Hepatic stellate cell (primary cell): ENCODE measurements at places on chromosomes 16 and 17.

DNA sequence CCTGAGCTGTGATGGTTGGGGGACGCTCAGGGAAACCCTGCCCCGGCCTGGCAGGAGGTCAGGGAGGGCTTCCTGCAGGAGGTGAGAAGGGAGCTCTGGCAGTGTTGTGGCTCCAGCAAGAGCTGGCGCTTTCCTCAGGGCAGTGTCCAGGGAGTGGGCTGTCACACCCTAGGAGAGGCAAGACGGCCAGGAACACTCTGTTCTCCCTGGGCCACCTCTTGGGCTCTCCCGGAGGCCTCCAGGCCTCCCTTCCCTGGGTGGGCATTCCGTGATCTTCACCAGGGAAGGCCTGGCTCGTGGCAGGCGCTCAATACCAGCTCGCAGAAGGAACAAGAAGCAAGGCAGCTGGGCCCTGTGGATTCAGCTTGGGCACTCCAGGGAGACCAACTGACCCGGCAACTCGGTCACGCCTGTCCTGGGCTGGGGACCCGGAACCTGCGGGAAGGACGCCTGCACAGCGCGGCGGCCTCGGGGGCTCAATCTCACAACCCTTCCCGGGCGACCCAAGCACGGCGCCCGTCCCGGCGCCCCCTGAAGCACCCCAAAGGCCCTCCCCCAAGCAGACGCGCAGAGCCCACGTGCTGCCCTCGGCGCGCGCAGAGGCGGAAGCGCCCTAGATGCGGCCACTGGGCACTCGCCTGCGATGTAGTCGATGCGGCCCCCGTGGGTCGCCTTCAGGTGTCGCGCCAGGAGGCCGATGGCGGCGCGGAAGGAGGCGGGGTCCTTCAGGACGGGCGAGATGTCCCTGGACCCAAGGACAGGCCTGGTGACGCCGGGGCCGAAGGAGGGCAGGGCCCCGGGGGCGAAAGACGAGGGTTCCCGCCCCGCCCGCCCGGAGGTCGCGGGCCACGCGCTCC lies 588 bp downstream of the APRT start:
- DNase-seq, result peak; percentile 87

- DNase-seq, result no peak
Observed at GRCh38 chr17:2943981-2944380, 119.4 kb downstream of the OR1D5 start.

DNA sequence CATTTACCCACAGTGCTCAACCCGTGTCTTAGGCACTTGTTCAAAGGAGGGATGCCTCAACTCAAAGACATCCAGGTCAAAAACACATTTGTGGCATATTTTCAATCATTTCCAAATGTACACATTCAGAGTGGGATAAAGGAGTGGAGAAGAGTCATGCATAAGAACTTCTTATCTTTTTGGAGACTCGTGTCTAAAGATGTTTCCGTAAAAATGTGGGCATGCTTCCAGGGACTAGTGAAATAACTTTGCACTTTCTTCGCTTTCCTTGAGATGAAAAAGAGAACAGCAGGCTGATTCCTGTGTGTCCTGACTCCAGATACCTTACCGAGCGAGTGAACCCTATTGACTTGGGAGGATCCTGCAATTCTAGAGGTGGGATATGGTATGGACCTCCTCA lies 256.6 kb upstream of the KCNJ16 start:
- no peak for DNase-seq

DNA sequence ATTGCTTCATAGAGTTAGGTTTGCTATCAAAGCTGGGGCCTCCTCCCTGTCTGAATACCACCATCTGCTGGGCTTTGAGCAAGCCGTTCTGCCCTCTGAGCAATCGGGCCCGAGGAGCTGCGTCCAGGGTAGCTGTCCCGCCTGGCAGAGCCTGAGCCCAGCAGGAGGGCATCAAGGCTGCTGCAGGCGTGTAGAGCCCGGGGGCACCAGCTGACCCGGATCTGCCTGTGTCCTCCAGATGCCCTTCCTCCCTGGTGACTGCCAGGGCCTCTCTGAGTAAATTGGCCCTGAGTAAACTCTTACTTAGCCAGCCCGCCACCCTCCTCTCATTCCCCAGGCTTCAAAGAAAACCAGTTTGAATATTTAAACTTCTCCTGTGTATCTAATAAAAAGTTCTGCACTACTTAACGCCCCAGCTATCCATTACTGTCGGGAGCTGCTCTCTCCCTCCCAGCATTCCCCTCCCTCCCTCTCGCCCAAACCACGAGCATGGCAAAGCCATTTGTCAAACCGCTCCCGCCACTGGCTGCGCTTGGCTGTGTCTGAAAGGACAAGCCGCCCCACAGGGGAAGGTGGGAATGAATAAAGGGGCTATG lies 16.4 kb downstream of the CDK5RAP3 start:
- DNase-seq, result no peak

- DNase-seq, result peak; percentile 40
Observed at GRCh38 chr16:8571061-8571596, 19.2 kb downstream of the TMEM114 start.

- DNase-seq, result no peak
Observed at GRCh38 chr17:34653511-34653910, 74.1 kb downstream of the TMEM132E start.

- no peak for DNase-seq
Observed at GRCh38 chr16:1729445-1729844, 23.4 kb downstream of the MAPK8IP3 start.

DNA sequence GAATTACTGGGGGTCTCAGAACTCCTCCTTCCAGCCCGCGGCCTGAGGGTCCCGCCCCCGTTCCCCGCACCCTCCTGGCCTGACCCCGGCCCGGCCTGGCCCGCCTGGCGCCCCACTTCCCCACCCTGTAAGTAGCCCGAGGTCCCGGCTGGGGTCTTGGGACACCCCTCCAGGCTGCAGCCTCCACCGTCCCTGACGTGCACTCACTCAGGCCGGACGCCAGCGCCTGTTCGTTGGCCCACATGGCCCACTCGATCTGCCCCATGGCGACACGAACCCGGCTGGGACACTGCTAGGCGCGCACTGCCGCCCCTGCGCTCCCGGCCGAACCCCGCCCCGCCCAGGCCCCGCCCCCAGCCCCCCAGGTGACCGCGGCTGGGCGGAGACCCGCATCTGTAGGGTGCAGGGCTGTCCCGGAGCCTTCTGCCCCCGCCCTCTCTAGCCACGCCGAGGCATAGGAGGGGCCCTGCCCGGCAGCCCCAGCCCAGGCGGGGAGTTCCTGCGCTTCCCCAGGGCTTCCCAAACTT lies at the start of gene CYBA:
Gene CYBA (minus strand): TSS at position 305 of the 527 bp plus-strand sequence. CDS start 40 bp downstream, at position 265.
- DNase-seq, result peak; percentile 79
